Activated T-helper 2 cell treated with anti-CD3 and anti-CD28 coated beads, Interferon-gamma antibody, Interleukin-2, Interleukin-4, amounts not matched to agents 10 μg/mL and 5 μg/mL and 100 μg/mL, durations not matched to agents 14 hours and 24 hours and 36 hours (primary cell): ENCODE measurements at places on chromosomes 1 and 21. TPM values are rescaled to one million over a fixed set of nuclear protein-coding genes. Genes with fewer than 3 reads are reported as not detected.
A peak's percentile ranks its signal among the peaks of the same experiment; 100 is the strongest.

Gene HCRTR1
- not detected in 2 replicates for total RNA-seq

DNA sequence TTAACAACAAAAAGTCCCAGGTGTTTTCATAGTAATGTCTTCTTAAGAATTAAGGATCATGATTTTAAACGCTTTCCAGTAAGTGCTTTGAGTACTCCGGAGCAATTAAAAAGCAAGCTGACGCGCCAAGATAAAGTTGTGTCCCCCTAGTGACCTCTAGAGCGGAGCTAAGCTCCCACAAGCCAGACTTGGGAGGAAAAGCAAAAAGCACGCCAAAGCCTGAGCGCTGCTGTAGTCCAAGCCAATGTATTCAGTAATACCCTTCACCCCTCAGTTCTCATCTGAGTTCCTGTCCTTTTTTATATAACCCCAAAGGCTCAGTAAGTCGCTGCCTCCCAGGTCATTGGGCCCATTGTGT is 3.5 kb upstream of the SLC44A5 start:
- no peak for DNase-seq
- H3K4me3 ChIP-seq, result no peak overlapping the region
- peaks cover 58% of the 10 kb centered on the region for H3K27me3 ChIP-seq
- H3K27ac ChIP-seq, result no peak overlapping the region

Gene IFI44
- total RNA-seq, result 14.4 and 16.0 TPM in 2 replicates

DNA sequence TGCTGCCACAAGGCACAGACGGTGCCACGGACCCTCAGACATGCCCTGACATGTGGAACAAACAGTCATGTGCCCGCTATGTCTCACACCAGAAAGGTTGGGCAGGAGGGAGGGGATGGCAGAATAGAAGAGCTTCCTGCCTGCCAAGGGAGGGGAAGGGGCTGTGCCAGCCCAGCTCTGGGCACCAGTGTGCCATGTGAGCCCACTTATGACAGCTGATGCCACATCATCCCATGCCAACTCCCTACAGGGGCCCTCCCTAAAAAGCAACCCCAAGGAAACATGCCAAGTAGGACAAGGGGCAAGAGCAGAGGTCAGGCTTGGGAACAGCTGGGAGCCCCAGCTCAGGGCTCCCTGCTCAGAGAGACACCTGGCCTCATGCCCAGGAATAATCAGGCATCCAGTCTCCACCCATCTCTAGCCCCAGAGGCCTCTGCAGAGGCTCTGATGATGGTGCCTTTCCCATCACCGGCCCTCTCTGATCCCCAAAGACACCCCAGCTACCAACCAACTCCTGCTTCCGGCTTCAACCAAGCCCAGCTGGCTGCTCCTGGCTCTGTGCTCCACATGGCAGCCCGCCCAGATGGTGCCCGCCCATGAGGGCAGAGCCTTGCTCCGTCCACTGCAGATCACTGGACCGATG is 10.3 kb downstream of the ADGRB2 start:
- DNase-seq, result no peak
- H3K27me3 ChIP-seq, result peaks cover 3% of the 10 kb centered on the region
- H3K4me3 ChIP-seq, result no peak overlapping the region
- H3K27ac ChIP-seq, result no peak overlapping the region

- H3K4me3 ChIP-seq, result no peak overlapping the region
- H3K27me3 ChIP-seq, result no peaks in the 10 kb centered on the region
- no peaks in the 10 kb centered on the region for H3K4me1 ChIP-seq
- no peaks in the 10 kb centered on the region for H3K36me3 ChIP-seq
- no peak for DNase-seq
Observed at GRCh38 chr1:239315631-239316217, 70.6 kb upstream of the CHRM3 start.

- H3K4me3 ChIP-seq, result no peak overlapping the region
- peak overlapping the region; percentile 40 for H3K27ac ChIP-seq
- no peaks in the 10 kb centered on the region for H3K36me3 ChIP-seq
- H3K27me3 ChIP-seq, result peaks cover 10% of the 10 kb centered on the region
- DNase-seq, result no peak
- peaks cover 15% of the 10 kb centered on the region for H3K4me1 ChIP-seq
Observed at GRCh38 chr1:207024202-207025145, 8.1 kb downstream of the C1orf116 start.

DNA sequence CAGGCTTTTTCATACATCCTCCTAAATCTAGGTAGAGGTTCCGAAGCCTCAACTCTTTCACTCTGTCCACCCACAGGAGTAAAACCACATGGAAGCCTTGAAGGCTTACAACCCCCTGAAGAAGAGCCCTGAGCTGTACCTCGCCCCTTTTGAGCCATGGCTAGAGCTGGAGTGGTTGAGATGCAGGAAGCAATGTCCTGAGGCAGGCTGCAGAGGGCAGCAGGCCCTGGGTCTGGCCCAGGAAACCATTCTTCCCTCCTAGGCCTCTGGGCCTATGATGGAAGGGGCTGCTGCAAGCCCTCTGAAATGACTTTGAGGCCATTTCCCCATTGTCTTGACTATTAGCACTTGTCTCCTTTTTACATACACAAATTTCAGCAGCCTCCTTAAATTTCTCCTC is 1503.0 kb downstream of the KCNT2 start:
- H3K27me3 ChIP-seq, result no peaks in the 10 kb centered on the region
- no peak overlapping the region for H3K4me3 ChIP-seq
- no peak for DNase-seq
- H3K36me3 ChIP-seq, result no peaks in the 10 kb centered on the region

DNA sequence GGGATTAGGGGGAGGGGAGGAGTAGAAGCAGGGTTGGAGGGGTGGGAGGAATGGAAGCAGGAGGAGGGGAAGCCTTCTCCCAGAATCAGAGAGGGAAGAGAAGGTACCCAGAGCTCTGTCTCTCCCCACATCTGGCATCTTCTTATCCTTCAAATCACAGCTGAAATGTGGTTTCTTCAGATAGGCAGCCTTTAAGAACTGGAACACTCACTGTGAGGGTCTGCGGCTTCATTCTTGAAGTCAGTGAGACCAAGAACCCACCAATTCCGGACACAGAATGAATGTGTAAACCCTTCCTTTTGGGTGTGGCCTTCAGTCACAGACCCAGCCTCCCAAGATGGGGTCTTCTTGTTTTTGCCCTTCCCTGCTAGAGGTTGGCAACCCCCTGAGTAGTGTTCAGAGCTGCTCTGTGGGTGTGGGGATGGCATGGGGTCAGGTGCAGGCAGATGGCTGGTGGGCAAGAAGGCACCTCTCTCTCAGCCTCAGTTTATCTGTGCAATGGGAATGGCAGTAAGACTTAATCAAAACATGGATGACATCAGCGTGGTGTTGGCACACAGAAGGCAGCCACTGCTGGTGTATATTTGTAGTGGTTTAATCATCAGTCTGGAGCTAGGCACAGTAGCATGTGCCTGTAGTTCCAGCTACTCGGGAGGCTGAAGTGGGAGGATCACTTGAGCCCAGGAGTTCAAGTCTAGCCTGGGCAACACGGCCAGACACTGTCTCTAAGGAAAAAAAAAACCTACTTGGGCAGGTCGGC is 7.2 kb downstream of the FAAH start:
- DNase-seq, result no peak
- no peaks in the 10 kb centered on the region for H3K4me1 ChIP-seq
- H3K36me3 ChIP-seq, result no peaks in the 10 kb centered on the region
- H3K27ac ChIP-seq, result no peak overlapping the region
- no peak overlapping the region for H3K4me3 ChIP-seq
- peaks cover 4% of the 10 kb centered on the region for H3K27me3 ChIP-seq

- peak overlapping the region; percentile 52 for H3K4me3 ChIP-seq
- no peaks in the 10 kb centered on the region for H3K27me3 ChIP-seq
- peaks cover 38% of the 10 kb centered on the region for H3K4me1 ChIP-seq
- H3K27ac ChIP-seq, result peak overlapping the region; percentile 77
- peaks cover 2% of the 10 kb centered on the region for H3K36me3 ChIP-seq
- no peak for DNase-seq
Observed at GRCh38 chr1:28927266-28927647, 12.9 kb downstream of the EPB41 start.

DNA sequence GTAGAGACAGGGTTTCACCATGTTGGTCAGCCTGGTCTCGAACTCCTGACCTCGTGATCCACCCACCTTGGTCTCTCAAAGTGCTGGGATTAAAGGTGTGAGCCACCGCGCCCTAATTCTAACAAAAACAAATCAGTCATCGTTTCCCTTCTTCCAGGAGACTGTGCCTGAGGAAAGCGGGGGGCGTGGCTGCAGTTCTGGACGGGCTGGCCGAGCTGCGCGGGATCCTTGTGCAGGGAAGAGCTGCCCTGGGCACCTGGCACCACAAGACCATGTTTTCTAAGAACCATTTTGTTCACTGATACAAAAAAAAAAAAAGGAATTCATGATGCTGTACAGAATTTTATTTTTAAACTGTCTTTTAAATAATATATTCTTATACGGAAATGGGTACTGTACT is 104.2 kb downstream of the WDR4 start:
- H3K36me3 ChIP-seq, result no peaks in the 10 kb centered on the region
- H3K4me1 ChIP-seq, result no peaks in the 10 kb centered on the region
- DNase-seq, result no peak
- no peak overlapping the region for H3K4me3 ChIP-seq

DNA sequence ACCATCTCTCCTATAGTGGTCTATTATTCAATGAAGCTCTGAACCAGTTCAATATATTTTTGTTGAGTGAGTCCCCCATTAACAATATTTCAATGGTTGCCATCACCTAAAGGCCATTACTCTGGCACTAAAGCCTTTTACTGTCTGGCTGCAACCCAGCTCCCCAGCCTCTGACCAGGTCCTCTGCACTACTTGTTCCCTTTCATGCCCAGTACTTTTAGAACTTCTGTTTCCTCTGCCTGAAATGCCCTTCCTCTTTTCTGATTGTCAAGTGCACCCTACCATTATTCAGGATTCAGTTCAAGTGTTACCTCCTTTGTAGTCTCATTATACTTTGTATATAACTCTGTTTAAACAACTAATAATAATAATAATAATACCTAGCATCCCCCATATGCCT is 30.4 kb upstream of the ZFYVE9 start:
- no peaks in the 10 kb centered on the region for H3K36me3 ChIP-seq
- H3K4me3 ChIP-seq, result no peak overlapping the region
- H3K27me3 ChIP-seq, result no peaks in the 10 kb centered on the region
- no peak overlapping the region for H3K27ac ChIP-seq
- H3K4me1 ChIP-seq, result no peaks in the 10 kb centered on the region

- H3K27ac ChIP-seq, result no peak overlapping the region
- no peak overlapping the region for H3K4me3 ChIP-seq
- no peaks in the 10 kb centered on the region for H3K4me1 ChIP-seq
- no peaks in the 10 kb centered on the region for H3K36me3 ChIP-seq
- DNase-seq, result no peak
Observed at GRCh38 chr1:85214654-85215053, 13.8 kb upstream of the SYDE2 start.

Gene RNU1-2
- 2,033 and 2,369 TPM in 2 replicates for total RNA-seq

GRCh38 chr1:53578358-53578757 is 119.2 kb downstream of the DMRTB1 start:
- H3K36me3 ChIP-seq, result no peaks in the 10 kb centered on the region
- no peaks in the 10 kb centered on the region for H3K27me3 ChIP-seq
- no peak overlapping the region for H3K4me3 ChIP-seq
- no peak overlapping the region for H3K27ac ChIP-seq
- H3K4me1 ChIP-seq, result no peaks in the 10 kb centered on the region

DNA sequence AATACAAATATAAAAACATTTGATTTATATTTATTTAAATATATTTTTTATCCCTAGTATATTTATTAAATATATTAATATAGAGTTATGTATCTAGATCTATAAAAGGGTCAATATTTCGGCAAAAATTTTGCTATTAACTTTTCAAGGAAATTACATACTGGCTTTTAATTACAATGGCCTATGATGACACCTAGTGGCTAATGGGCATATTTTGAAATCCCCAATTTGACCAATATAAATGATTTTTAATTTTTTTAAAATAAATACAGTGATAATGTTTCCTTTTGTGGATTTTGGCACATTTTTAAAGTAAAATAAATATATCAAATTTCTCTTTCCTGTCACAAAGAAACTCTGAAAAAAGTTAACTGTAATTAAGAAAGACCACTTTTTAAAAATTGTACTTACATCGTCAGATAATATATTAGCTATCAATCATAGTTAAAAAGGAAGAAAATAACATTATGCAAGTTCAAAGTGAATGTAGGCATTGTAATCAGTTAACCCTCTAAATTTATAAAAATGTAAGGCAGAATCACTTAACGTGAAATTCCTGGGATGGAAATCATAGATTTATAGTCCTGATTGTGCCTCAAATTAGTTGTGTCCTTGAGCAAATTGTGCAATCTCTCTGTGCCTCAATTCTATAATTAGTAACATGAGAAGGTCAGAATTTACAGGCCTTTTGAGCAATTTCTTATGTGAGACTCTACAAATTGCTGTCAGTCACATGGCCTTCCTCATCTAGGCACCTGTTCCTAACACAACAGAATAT is 25.6 kb upstream of the RGS13 start:
- no peak overlapping the region for H3K27ac ChIP-seq
- peaks cover 2% of the 10 kb centered on the region for H3K27me3 ChIP-seq
- no peaks in the 10 kb centered on the region for H3K36me3 ChIP-seq
- peaks cover 12% of the 10 kb centered on the region for H3K4me1 ChIP-seq
- H3K4me3 ChIP-seq, result no peak overlapping the region

GRCh38 chr1:237953238-237953637 is 62.5 kb upstream of the ZP4 start:
- H3K36me3 ChIP-seq, result no peaks in the 10 kb centered on the region
- DNase-seq, result no peak
- H3K27me3 ChIP-seq, result no peaks in the 10 kb centered on the region

DNA sequence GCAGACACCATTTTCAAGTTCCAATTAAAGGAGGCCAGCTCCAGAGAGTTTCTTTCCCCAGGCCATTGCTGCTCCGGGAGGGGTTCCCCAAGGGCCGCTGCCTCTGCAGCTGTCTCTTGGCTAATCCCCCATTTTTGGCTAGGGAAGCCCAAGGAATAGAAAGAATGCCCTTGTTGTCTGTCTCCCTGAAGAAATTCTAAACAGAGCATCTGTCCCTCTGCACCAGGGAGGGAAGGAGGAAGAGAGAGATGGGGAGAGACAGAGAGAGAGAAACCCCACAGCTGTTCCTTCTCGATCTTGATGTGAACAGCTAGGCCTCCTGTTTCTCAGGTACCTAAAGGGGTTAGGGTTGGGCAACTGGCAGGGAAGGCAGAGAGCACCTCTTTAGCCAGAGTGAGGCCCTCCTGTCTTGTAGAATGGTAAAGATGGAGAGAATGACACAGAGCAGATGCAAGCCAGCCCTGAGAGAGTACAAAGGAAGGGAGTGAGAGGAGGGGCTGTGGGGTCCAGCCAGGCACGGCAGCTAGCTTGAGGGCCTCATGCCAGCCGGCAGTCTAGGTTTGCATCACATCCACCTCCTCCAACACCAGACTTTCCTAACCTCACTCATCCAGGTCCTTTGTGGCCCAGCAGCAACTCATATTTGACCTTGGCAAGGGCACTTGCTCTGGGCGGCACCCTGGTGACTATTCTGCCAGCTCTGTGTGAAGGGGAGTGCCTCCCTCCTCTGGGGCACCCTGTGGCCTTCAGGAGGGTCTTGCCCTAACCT is 13.1 kb downstream of the OPTC start:
- no peak overlapping the region for H3K27ac ChIP-seq
- H3K4me1 ChIP-seq, result peaks cover 7% of the 10 kb centered on the region
- H3K36me3 ChIP-seq, result no peaks in the 10 kb centered on the region
- H3K4me3 ChIP-seq, result no peak overlapping the region
- DNase-seq, result no peak

DNA sequence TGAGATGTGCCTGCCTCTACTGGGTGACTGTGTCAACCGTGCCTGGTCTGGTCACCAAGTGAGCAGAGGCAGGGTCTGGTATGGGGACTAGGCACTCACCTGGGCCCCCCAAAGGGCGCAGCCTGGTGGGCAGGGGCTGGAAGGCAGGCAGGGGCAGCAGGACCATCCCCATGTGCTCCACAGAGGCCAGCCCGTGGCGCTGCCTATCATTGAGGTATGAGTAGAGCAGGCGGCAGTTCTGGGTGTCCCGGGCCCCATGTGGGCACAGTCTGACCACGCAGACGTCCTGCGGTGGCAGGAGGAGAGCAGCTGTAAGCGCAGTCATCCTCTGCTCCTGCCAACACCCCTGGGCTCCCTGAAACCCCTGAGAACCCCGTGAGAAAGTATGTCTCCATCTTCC is 23.7 kb downstream of the SPOCD1 start:
- no peaks in the 10 kb centered on the region for H3K36me3 ChIP-seq
- no peak for DNase-seq
- no peak overlapping the region for H3K27ac ChIP-seq
- no peak overlapping the region for H3K4me3 ChIP-seq
